ENCODE measurements at places on chromosomes 1 and 21. TPM values are rescaled to one million over a fixed set of nuclear protein-coding genes. Genes with fewer than 3 reads are reported as not detected.

GRCh38 chr1:206005778-206006180 is 2.6 kb upstream of the RAB7B start:
- DNase-seq = no peak

Gene SLAMF8
- total RNA-seq = 0.48 TPM

DNA sequence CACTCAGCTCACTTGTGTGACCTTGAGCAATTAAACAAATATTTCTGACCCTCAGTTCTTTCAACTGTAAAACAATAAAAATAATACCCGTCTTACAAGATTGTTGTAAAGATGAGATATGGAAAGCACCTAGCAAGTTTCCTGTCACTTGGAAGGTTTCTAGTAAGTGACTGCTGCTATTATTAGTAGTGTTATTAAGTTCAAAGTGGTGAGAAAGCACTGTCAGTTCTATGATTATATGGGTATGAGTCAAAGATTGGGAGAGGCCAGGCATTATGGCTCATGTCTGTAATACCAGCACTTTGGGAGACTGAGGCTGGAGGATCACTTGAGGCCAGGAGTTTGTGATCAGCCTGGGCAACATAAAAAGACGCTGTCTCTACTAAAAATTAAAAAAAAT is 145.4 kb downstream of the C1orf21 start:
- DNase-seq = no peak

DNA sequence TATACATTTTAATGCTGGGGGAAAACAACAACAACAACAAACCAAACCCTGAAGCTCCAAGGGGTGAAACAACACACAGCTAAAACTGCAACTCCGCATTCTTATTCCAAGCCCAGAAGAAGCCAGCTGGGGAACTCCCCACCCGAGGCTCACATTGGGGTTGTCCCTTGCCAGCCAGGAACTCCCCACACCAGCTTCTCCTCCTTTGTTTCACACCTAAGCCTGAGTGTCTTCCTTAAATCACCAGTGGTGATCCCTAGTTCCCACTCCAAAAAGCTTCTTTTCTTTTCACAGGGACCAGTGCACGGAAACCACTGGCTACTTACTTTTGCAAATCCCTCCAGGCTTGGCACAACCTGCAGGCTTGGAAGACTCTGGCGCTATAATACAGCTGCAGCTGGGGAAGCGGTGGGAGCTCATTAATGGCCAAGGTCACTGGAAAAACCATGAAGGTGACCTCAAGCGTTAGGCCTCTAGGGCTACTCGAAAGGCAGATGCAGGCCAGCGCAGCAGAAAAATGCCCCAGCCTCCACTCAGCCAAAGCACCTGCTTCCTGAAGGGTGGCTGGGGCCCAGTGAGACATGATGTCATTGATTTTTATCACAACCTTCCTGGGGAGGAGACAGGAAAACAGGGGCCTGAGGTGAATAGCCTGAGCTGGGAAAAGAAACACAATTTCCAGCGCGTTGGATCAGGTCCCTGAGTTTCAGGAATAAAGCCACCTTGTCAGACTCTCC is 40.1 kb downstream of the TLR5 start:
- DNase-seq = peak; percentile 74

GRCh38 chr1:210446479-210446878 is 117.8 kb downstream of the HHAT start:
- peak; percentile 93 for DNase-seq

DNA sequence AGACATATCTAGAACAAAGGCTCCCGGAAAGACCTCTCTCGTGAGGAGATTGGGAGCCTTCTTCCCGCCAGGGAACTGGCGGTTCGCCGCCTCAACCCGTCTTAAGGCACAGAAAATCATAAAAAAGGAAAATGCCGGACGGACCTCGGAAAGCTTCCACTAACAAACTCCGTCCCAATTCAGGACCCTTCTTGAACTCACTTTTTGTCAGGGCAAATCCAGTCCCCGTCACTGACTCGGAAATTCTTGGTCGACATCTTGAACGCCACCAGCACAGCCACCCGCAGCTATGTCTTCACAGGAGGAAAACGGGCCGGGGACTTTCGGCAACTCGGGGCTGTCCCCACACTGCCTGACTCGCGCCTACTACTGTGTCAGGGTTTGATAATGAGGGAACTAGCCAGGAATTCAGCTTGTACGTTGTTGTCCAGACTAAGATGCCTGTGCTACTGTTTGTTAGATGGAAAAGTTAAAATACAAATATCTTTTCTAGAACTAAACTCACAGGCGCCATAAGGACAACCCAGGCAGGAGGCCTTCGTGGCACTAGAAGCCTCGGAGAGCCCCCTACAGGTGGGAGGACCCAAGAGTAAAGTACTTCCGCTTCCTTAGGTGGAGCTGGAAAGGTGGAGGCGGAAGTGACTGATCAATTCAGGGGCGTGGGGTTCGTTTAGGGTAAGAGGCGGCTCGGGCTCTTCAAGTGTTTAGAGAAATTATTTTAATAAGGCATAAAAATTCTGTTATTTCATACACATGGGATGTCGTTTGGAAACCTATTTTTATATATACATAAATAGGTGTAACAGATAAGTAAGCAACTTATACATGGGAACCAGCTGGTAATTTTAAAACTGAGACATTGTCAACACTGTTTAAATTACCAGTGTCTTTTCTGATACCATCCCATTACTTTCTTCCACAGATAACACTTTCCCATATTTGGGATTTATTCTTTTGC is at the start of gene ZRANB2:
Gene ZRANB2, minus strand, starts transcription at position 297 of the 958 bp plus-strand sequence. Its CDS starts 40 bp downstream, at position 257.
- peak; percentile 95 for DNase-seq

- DNase-seq = no peak
Observed at GRCh38 chr1:30782361-30783255, 25.0 kb upstream of the LAPTM5 start.

DNA sequence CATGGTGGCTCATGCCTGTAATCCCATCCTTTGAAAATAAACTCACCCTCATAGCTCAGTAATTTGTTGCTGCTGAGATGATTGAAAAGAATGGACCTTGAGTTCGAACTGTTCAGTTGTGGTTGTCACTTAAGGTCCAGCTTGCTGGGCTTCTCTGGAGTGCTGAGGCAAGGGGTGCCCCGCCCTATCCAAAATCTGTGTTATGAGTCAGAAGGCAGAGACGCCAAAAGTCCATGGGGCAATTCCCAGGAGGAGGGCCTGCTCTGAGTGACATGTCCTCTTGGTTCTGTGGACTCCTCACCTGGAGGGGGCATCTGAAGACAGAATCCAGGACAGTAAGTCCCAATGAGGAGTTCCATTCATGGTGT is 64.8 kb downstream of the MYOM3 start:
- peak; percentile 58 for DNase-seq

- DNase-seq = peak; percentile 34
Observed at GRCh38 chr1:78497201-78497600, 6.4 kb downstream of the PTGFR start.

DNA sequence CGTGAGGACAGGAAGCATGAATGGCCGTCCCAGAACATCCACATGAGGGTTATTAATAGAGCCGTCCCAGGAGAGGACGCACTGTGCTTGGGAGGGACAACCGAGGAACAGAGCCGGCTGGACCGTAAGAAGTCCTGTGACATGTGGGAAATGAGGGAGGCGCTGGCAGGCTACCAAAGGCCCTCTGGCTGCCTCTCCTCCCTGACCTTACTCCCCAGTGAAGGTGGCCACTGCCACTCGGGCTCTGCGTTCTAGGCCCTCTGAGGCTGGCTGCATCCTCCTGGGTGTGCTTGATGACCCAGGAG is 15.5 kb upstream of the NPPB start:
- no peak for DNase-seq

- DNase-seq = no peak
Observed at GRCh38 chr1:101431956-101432510, 195.2 kb downstream of the S1PR1 start.

DNA sequence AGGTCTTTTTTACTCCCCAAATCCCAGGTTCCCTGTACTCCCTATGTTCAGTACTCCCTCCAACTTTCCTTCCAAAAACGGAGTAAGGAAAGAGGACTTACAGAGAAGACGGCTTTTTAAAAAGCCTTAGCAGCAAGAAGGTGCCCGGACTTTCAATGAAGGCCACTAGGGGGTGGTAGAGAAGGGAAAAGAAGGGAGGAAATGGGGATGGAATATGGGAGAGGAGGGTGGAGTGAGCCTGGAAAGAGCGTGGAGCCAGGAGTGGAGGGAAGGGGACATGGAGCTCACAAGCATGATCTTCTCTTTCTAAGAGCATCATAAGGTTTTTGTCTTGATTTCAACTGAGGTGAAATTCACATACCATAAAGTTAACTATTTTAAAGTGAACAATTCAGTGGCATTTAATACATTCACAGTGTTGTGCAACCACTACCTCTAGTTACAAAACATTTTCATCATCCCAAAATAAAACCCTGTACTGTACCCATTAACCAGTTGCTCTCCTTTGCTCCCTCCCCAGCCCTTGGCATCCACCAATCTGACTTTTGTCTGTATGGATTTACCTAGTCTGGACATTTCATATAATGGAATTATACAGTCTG is 129.9 kb downstream of the ZNF281 start:
- DNase-seq = peak; percentile 58

GRCh38 chr1:11768821-11769220 is 6.8 kb downstream of the C1orf167 start:
- no peak for DNase-seq

- DNase-seq = no peak
Observed at GRCh38 chr1:19861034-19861433, 21.2 kb upstream of the OTUD3 start.

DNA sequence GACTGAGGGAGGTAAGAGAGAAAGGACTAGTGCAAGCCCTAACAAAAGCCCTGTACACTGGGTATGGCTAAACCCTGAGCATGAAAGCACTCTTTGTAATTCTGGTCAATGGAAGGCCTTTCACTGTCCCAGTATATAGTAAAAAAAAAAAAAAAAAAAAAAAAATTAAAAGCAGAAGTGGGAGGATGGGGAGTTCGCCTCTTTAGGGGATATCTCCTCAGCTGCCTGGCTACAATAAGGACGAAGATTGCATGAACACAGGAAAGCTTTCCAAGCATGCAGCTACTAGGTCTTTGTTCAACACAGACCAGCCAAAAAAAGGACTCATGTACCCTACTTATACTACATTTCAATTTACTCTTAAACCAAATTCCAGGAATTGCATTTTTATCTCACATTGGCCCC is 59.1 kb downstream of the EIF4G3 start:
- DNase-seq = no peak

GRCh38 chr1:177472567-177472966 is 301.8 kb downstream of the BRINP2 start:
- DNase-seq = no peak

DNA sequence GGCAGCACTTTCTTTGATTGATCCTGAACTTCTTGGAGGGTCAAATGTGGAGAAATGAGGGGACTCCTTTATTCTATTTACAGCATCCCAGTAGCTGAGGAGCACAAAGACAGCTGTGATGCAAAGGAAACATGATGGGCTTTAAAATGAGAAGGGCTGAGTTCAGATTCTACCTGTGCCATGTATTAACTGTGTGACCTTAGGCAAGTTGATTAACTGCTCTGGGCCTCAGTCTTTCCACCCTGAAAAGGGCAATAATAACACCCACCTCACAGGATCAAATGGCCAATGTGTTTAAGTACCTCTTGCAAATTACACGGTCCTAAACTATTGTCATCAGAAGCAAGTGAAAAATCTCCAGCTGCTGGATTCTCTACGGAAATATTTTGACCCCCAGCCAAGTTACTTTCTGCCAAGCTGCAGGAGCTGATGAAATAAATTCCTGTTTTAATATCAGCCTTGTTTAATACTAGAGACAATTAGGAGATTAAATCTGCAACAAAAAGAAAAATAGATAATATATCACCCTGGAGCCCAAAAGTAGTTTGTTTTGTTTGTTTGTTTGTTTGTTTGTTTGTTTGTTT is 15.7 kb downstream of the TMEM81 start:
- no peak for DNase-seq

- no peak for DNase-seq
Observed at GRCh38 chr1:230823931-230824381, 44.4 kb downstream of the C1orf198 start.

DNA sequence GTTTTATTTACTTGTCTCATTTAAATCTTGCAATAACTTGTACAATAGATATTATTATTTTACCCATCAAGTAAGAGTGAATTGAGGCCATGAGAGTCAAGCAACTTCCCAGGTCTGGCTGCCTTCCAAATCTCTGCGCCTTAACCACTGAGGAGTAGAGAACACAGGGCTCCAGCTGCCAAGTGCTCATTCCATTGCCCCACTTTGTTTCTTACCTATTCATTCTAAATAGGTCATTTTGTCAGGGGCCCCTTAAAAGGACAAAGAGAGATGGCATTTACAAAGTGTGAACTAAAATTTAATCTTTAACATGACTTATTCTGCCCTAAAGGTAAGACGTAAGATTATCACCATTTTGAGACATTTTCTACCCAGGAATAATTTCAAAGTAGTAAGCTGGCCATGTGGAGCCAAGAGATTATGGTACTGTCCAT is 3.5 kb downstream of the PPP1R15B start:
- peak; percentile 66 for DNase-seq

Gene HSD11B1
- 1.5 TPM for total RNA-seq

DNA sequence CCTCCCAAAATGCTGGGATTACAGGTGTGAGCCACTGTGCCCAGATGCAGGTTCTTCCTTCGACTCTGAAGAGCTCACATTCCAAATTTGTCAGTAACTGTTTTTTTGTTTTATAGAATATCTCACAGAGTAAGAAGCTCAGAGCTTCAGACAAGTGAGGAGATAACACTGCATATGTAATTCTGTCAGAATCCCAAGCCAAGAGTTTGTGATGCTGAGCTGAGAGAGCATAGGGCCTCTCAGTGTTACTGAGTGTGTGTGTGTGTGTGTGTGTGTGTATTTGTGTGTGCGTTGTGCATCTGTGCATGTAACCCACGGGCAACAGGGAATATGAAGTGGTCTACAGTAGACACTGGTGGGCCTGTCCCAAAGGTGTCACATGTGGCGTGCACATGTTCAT is 15.2 kb upstream of the TNR start:
- DNase-seq = no peak

DNA sequence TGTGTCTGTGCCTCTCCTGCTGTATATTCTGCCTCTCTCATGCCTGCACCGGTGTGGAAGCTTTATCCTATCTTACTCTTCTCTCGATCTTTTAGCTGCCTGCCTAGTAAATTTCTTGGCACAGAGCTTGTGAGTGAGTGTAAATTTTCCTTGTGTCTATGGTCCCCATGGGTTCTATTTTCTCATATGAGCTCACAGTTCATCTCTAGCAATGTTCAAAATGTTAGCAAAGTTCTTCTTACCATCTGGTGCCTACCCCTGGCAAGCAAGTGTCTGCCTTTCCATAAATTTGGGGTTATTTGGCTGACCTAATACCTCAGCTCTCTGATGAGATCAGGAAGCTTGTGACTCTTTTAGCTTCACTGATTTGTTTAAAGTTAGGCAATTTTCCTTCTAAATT is 572.1 kb upstream of the BRINP3 start:
- DNase-seq = no peak

All from A172 (cell line).